ENCODE measurements at places on chromosomes 3 and 15.

DNA sequence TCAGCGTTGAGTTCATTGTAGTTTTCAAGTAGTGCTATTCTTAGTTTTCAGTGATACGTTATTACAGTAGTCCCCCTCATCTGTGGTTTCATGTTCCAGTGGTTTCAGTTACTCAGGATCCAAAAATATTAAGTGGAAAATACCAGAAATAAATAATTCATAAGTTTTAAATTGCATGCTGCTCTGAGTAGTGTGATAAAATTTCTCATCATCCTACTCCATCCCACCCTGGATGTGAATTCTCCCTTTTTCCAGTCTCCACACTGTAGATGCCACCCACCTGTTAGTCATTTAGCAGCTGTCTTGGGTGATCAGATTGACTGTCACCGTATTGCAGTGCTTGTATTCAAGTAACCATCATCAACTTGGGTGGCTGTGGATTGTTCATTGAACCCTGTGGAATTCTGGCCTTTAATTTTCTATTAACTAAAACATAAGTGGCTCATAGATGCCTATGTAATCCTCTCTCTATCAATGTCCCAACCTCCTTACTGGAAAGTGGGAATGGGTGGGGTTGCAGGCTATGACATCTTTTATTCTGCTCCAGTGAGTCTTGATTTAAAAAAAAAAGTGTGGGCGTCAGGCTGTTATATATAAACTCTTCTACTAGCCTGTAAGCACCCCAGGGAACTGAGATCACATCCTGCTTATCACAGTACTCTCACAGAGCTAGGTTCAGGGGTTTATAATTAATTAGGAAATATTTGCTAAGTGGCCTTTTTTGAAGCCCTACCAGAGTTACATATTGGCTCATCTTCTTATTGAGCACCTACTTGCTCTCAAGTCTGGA, 97.5 kb downstream of the CFAP20DC start:
- no peak for DNase-seq

GRCh38 chr3:46953234-46954010, 23.1 kb downstream of the CCDC12 start:
- no peak for DNase-seq

- no peak for DNase-seq
These were observed 1.4 kb upstream of the AQP9 start for GRCh38 chr15:58136731-58137130.

DNA sequence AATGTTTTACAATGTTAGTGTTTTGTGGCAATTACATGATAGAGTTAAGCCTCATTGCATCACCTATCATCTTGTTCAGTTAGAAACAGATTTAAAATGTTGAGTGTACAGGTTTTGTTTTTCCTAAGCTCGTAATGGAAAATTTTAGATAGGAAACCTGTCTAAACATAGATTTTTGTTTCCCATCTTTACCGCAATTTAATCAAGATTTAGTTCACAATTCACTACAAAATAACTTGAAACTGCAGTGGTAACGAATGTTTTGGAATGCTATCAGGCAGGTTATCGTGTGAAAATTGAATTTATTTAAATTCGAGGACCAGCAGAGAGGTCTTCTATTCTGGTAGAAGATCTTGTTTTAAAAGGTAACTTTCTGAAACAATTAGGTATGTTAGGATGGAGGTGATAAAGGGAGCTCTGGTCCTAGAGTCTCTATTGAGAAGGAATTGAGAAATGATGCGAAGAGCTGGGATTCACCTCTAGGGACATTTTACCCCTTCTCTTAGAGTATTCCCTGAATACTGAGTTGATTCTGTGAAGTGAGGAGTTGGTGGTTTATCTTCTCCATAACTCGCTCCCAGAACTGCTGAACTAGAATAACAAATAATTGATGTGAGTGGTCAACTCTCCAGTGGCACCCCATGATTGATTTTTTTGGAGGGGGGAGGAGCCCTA, 1.4 kb downstream of the DOCK3 start:
- DNase-seq, result no peak

DNA sequence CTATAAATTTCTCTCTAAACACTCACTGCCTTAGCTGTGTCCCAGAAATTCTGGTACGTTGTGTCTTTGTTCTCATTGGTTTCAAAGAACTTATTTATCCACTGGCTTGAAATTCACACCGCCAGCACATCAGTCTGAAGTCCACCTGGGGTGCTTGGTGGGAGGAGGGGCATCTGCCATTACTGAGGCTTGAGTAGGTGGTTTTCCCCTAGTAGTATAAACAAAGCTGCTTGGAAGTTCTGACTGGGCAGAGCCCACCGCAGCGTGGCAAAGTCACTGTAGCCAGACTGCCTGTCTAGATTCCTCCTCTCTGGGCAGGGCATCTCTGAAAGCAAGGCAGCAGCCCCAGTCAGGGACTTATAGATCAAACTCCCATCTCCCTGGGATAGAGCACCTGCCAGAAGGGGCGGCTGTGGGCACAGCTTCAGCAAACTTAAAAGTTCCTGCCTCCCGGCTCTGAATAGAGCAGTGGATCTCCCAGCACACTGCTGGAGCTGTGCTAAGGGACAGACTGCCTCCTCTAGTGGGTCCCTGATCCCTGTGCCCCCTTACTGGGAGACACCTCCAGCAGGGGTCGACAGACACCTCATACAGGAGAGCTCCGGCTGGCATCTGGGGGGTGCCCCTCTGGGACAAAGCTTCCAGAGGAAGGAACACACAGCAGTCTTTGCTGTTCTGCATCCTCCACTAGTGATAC, 114.1 kb downstream of the SUCLG2 start:
- no peak for DNase-seq

GRCh38 chr3:15903164-15903563, 105.4 kb upstream of the ANKRD28 start:
- DNase-seq, result no peak

DNA sequence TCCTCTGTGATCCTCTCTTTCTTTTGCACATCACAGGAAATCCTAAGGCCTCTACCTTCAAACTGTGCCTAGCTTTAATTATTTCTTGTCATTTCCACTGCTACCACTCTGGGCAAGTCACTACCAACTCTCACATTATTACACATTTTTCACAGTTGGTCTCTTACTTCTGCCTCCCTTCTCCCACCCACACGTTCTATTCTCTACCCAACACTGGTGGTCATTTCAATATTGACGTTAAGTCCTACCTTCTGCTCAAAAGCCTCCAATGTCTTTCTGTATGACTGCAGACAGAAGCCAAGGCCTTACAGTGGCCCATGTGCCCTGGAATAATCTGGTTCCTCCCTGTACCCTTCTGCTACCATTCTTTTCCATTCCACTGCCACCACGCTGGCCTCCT, 3.9 kb downstream of the KCNMB2 start:
- no peak for DNase-seq

DNA sequence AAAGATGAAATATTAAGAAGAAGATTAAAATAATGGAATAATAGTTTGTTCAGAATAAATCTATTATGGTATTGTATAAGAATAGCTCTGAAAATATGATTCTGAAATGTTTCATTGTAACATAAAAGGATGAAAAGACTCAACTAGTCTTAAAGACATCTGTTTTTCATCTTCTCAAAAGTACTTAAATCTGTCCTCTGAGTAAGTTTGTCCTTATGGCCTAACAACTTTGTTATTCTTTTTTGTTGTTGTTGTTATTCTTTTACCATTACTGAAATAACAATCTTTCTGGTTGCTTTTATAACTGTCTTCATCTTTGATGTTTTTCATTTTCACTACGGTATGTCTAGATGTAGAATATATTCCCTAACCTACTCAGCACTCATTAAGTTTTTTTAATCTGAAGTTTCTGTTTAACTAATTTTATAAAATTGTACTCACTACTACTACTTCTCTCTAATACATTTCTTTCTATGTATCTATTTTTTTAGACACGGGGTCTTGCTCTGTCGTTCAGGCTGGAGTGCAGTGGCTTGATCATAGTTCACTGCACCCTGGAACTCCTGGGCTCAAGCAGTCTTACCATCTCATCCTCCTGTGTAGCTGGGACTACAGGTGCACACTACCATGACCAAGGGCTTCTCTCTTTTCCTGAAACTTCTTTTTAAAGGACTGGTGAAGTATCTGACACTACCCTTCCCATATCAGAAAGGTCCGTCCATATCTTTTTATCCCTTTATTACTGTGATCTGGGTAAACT, 240.7 kb downstream of the PCCB start:
- no peak for DNase-seq

- DNase-seq, result no peak
These were observed 47.6 kb upstream of the ULK4 start for GRCh38 chr3:42009456-42009855.

GRCh38 chr3:15023719-15024118, 41.4 kb downstream of the MRPS25 start:
- no peak for DNase-seq

DNA sequence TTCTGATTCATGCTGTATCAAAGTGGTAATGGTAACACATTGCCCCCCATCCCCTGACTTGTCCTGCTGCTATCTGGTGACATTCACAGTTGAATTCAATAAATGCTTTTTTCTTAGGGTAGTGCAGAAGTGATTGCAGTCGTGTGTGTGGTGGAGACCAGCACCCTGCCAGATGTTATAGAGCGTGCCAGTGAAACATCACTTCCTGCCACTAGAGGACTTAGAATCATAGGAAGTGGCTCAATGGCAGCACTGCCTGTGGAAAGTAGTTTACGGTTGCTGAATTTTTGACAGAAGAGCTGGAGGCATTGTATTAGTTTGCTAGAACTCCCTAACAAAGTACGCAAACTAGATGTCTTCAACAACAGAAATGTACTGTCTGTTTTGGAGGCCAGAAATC, 37.4 kb upstream of the P2RY12 start:
- DNase-seq, result no peak

DNA sequence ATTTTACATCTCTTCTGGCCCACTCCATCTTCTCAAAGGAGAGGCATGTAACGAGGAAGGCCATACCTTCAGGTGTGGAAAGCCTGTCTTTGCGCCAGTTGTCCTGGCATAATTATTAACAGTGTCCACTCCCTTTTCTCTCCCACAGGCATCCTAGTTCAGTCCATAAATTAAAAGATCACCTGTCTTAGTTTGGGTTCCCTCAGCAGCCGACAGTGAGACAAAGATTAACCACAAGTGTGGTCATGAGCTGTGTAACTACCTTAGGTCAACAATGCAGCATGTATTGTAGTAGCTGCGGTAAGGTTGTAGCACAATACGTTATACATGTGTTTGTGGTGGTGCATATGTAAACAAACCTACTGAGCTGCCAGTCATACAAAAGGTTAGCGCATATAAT, 103.3 kb upstream of the GALNT15 start:
- DNase-seq, result no peak

- DNase-seq, result peak; percentile 38
These were observed 90.7 kb downstream of the FNDC3B start for GRCh38 chr3:172129850-172130716.

DNA sequence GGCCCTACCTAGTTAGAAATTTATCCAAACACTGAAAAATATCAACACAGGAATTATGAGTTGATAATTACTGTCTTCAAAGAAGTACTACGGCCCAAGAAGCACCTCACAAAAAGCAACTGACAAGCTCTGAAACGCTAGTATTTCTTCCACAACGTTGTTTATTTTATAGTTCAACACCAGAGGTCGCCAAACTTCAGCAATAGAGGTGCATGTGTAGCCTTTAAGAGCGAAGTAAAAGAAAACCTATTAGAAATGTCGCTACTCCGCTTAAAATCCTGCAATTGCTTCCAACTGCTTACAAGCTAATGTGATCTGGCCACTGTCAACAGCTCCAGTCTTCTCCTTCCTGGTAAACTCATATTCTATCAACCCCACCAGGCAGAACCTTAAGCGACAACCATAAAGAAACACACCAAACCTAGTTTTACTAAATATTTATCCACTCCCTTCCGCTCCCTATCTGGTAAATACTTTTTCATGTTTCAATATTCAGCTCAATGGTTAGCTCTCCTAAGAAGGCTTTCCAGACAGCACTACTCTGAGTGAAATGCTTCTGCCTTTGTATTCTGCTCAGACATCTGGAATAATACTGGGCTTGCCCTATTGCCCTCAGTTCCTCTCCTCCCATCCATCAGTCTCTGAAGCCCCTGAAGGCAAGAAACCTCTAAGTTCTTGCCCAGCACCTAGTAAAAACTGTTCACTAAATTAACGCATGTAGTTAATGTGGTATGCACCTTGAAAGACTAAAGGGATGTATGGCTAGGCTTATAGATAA, 110.2 kb downstream of the NR1I2 start:
- DNase-seq, result no peak

DNA sequence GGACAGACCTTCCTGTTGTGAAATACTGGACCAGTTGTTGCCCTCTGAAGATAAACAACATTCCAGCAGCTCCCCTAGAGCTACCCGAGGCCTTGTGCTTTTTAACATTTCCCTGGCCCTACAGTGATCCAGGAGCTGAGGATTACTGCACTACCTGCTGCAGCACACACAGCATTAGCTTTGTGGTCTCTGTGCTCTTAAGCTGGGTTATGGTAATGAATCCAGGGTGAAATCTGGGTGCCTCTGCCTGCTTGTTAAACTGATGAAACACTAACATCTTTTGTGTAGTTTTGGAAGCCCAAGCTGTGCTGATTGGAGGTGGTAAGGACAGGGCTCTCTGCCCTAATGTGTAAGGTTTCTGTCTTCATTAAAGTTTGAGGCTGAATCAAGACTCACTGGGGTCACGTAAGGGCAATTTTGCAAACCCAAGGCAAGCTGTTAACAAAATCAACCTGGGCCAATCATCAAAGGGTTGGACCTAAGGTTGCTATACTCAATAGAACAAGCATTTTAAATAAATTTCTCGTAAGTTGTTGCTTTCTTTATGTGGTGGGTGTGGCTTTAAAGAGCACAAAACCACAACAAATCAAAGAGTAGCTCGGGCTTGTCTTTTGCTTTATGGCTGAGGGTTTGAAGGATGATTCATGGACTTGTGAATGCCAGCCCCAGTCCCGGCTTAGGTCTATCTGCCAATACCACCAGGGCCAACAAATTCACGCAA, 183.9 kb downstream of the TPRG1 start:
- DNase-seq, result no peak

DNA sequence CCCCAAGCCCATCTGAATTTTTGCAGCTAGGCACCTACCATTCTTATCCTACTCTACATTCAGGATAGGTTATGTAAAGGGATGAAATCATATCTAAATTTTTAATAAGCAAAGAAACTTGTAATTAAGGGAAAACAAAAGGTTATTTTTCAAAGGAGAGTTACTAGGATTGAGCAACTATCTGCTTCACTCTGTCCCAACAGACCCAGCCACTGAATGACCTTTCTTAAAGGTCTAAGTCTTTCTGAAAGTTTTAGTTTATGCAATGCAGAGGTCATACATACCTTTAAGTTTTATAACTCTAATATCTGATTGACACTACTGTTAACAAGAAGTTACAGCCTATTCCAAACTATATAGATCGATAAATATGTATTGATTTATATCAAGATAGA, 209.2 kb upstream of the CTNNB1 start:
- DNase-seq, result no peak

GRCh38 chr3:129599607-129600006, 6.9 kb downstream of the PLXND1 start:
- DNase-seq, result no peak

All from stimulated activated CD8-positive, alpha-beta memory T cell treated with anti-CD3 and anti-CD28 coated beads, Interleukin-2, amount 100 ng/mL, for 48 hours (primary cell).